ENCODE measurements at places on chromosomes 5 and 9.

DNA sequence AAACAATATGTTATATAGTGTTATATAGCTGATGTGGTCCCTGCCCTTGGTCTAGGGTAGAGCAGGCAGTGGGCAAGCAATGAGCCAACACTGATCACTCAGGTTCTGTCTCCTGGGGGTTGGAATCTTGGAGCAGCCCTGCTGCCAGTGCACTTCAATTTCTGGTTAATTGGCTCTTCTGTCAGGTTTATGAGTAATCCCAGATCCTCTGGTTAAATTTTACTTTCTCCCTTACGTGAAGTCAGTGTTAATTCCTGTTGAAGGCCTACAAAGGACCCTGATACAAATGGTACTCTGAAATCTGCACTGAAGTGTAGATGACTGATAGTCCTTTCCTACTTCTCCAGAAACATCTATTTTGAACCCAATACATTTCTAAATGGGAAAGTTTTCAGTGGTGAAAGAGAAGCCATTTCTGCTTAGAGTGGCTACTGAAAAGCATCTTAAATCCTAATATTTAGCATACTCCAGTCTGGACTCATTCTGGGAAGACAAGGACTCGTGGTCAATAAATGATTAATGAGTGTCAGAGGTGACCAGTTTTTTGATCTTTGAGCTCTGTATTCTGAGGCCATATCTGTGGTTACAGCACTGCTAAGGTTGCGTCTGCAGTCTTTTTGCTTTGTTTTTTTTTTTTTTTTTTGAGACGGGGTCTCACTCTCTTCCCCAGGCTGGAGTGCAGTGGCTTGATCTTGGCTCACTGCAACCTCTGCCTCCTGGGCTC, 442.4 kb downstream of the KIF4B start:
- DNase-seq, result no peak

- DNase-seq, result peak; percentile 35
Observed at GRCh38 chr9:137069508-137070091, 757 bp downstream of the SAPCD2 start.

DNA sequence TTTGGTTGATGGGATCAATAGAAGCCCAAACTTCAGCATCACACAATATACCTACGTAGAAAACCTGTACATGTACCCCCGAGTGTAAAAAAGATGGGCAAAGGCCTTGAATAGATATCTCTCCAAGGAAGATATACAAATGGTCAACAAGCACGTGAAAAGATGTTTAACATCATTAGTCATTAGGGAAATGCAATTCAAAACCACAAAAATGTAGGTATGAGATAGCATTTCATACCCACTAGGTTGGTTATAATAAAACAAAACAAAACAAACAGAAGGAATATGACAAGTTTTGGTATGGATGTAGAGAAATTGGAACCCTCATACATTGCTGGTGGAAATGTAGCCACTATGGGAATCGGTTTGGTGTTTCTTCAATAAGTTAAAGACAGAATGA, 33.1 kb upstream of the PPARGC1B start:
- DNase-seq, result no peak

GRCh38 chr9:115063058-115063845, 54.7 kb downstream of the TNC start:
- no peak for DNase-seq

GRCh38 chr5:171166766-171167165, 142.3 kb upstream of the TLX3 start:
- DNase-seq, result no peak

GRCh38 chr5:172707285-172708182, 63.5 kb downstream of the DUSP1 start:
- peak; percentile 61 for DNase-seq

DNA sequence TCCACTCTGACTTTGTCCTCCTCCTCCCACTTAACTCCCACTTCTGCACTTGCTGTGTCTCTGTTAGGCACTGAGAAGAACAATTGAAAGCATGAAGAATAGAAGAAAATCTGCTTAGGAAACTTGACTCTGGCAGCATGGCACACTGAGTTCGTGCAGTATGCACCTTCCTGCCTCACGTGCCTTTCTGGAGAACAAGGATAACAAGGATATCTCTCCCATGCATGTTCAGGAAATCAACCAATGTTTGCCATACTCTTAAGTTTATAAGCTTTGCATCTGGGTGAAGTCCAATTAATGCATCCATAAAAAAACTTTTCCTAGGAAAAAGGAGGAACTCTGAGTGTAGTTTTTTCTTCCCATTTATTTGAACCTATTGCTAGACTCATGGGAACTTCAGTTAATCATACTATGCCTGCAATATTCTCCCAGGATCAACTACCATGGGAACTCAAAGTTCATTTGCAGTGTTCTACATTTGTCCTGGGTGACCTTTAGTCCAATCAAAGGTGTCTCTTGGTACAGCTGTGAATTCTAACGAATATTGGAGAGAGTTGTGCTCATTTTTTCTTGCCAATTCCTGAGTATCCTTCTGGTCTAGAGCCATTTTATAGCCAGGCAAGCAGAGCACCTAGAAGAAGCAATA, 227.0 kb downstream of the ENC1 start:
- no peak for DNase-seq

DNA sequence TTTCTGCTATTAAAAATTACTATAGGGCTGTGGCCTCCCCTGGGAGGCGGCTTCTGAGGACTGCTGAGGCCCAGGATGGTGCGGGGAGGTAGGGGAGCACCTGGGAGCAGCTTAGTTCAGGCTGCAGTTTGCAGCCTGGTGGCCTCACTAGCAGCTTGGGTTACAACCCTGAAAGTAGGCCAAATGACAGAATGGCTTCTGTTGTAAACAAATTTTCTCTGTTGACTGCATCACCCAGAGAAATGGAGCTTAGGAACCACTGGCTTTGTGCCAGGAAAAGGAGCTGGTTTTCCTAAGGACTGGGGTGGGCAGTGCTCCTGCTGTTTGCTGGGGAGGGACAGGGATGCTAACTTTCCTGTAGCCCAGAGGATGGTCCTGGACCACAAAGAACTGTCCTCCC, 130.3 kb downstream of the ENTREP1 start:
- DNase-seq, result no peak

Data from WTC11 (cell line).